ENCODE measurements at places on chromosomes 7 and 10.
A peak's percentile ranks its signal among the peaks of the same experiment; 100 is the strongest.

DNA sequence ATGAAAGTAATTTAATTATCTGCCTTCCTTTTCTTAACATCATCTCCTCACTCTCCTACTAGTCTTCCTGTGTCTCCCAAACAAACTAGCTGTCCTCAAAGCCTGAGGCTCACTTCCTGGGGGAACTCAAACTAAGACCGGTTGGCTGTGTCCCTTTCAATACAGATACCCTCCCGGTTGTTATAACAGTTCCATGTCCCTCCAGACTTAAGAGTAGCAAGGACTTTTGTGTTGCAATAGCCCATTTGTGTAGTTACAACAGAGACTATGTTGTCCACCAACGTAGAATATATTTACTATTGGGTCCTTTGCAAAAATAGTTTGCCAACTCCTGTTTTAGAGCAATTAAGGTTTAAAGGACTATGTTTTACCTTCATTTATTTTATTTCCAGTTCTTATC lies 8.6 kb upstream of the TARP start:
- no peak for DNase-seq

DNA sequence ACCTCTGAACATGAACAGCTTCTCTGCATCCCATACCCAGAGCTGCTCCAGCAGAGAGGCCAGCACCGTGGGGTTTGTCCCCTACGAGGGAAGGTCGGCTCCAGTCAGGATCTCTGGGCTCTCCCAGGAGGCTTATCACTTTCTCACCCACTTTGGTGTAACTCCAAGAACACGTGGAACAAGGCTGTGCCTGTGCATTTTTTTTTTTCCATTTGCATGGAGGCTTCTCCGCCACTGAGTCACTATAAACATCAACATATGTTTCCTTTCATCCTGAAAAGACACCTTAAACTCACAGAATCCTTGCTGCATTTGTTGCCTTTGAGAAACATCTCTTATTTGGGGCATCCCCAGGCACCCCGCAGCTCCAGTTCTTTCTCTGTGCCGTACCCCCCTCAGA lies 29.4 kb upstream of the ECHDC3 start:
- no peak for DNase-seq

GRCh38 chr10:104317726-104318299 lies 20.5 kb downstream of the ITPRIP start:
- DNase-seq = no peak

DNA sequence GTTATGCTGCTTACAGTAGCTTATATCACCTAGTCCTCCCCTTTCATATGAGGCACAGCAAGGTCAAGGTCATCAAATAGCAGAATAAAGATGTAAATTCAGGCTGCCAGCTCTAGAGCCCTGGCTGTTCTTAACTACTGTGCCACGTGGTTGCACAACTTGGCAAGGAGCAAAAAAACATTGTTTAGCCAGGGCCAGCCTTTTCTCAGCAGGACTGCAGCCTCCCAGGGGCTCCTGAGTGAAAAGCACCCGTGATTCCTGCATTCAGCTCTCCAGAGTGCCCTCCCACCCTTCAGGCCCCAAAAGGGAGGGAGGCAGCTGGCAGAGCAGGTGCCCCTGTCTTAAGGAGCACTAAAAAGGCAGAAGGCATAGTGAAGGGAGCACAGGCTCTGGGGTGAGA lies 31.8 kb upstream of the TM9SF3 start:
- no peak for DNase-seq

GRCh38 chr10:60082341-60082740 lies 176.0 kb upstream of the CCDC6 start:
- no peak for DNase-seq

DNA sequence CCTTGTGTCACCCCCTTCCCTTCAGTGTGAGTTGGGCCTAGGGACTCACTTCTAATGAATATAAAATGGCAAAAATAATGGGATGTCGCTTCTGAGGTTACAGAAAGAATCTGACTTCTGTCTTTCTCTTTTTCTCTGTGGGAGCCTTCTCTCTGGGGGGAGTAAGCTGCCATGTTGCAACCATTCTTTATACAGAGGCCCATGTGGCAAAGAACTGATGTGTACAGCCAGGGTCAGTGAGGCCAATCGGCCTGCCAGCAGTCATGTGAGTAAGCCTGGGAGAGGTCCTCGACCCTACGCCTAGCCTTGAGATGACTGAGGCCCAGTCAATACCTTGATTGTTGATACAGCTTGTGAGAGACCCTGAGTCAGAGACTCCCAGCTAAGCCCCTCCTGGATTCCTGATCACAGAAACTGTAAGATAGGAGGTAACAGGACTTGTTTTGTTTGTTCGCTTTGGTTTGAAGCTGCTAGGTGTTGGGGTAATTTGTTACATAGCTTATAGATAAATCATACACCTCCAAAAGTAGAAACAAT lies 1.7 kb downstream of the TCAF1 start:
- DNase-seq = no peak

DNA sequence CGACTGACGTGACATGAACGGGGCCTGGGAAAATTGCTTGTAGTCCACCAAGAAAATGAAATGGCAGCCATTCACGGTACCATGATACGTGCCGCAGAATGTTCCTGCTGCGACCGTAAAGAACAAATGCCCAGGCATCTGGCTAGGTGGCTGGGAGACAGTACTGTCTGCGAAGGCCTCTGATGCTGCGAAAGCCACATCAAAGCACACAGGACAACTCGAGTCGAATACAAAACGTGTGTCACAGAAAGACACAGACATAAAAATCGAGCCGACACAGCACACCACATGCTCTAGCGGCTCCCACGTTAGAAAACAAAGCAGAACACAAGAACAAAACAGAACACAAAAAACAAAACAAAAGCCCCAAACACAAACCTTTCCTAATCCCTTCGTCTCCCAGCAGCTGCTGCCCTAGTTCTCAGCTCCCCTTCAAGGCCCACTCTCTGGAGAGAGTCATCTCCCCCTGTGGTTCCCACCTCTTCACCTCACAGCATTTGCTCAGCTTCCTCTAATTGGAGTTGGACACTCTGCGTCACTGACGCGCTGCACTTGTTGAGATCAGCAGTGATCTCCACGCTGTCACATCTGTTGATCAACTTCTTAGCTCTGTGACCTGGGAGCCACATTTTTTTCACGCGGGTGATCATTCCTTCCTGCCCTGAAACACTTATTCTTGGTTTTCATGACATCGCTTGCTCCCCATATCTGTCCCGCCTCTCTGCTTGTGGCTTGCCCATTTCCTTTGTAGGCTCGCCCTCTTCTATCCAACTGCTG lies 112.2 kb downstream of the CLEC2L start:
- DNase-seq = peak; percentile 63

GRCh38 chr7:30214651-30215137 lies 69.7 kb upstream of the ZNRF2 start:
- DNase-seq = no peak

GRCh38 chr10:32957341-32958084 lies 517 bp downstream of the ITGB1 start:
- DNase-seq = peak; percentile 53

GRCh38 chr10:59876695-59877094 lies 29.7 kb downstream of the CCDC6 start:
- DNase-seq = no peak

DNA sequence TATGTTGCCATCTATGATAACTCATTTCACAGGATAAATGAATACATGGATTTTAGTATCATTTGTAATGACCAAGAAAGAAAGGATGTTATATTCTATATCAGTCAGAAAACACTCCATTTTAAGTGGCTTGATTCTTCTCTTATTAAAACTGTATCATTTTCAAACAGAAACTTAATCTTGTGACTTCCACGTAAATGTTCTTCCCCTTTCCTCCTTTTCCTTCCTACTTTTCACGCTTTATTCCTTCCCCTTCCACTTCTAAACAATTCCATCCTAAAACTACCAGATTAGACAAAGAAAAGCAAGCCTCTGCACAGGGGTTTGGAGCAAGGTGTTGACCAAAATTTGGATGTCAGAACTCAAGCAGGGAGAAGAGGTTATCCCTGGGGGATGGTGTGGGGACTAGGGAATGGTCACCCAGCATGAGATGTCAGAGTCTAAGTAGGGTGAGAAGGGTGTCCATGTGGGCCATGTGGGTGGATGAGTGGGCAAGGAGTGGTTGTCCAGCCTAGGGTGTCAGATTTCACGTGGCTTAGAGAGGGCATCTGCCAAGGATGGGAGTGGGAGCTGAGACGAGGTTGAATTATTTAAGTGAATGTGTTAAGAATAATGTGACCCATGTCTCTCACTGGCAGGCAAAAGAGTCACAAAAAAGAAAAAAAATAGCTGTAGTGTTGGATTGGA lies 5.0 kb upstream of the GSAP start:
- no peak for DNase-seq

GRCh38 chr10:131560706-131561355 lies 249.3 kb upstream of the TCERG1L start:
- no peak for DNase-seq

DNA sequence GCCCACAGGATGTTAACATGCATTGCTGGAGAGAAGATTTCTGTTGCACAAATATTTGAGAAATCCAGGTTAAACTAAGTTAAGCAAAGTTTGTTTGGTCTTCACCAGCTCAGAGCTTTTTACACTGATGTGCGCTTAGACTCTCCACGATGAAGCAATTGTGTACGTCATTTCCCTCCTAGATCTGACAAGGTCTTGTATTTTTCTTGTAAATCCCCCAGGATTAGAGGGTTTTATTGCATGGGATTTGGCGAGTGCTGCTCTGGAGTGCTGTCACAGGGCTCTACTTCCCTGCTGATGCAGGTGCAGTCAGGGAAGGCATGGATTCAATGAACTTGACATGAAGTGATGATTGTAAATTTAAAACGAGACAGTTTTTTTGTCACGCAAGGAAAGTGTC lies 173.3 kb downstream of the PDE1C start:
- no peak for DNase-seq

GRCh38 chr10:29668628-29669027 lies 33.9 kb upstream of the SVIL start:
- no peak for DNase-seq

Measured in stimulated activated CD4-positive, alpha-beta T cell treated with anti-CD3 and anti-CD28 coated beads, Interleukin-2, amount 100 ng/mL, for 24 hours (primary cell).